ENCODE measurements at places on chromosomes 1 and 21. TPM values are rescaled to one million over a fixed set of nuclear protein-coding genes. Genes with fewer than 3 reads are reported as not detected.

CPT2 gene
- total RNA-seq, result 35.8 TPM

OLFML3 gene
- total RNA-seq, result 24.3 TPM

ZDHHC18 gene
- total RNA-seq, result 16.4 TPM

FCGR3A gene
- 5.1 TPM for total RNA-seq

RUSC1 gene
- 22.1 TPM for total RNA-seq

CHI3L1 gene
- total RNA-seq, result 1.3 TPM

GPR25 gene
- not detected for total RNA-seq

KIAA1614 gene
- total RNA-seq, result 6.5 TPM

Measured in heart left ventricle (tissue), 16 donors.